ENCODE measurements at places on chromosomes 13 and 19. TPM values are rescaled to one million over a fixed set of nuclear protein-coding genes. Genes with fewer than 3 reads are reported as not detected.

- no peak for DNase-seq
These were observed 47.5 kb downstream of the SPATA13 start for GRCh38 chr13:24207841-24208667.

ZNF492 gene
- total RNA-seq, result not detected

UPF1 gene
- 71.9 TPM for total RNA-seq

RGL3 gene
- total RNA-seq, result not detected

- DNase-seq, result no peak
These were observed 291.9 kb upstream of the HTR2A start for GRCh38 chr13:47188802-47189201.

CEACAM16 gene
- total RNA-seq, result not detected

LRFN3 gene
- 7.3 TPM for total RNA-seq

- DNase-seq, result no peak
These were observed at the start of gene SIGLEC12 for GRCh38 chr19:51501594-51502263. TSS of gene SIGLEC12 (minus strand) at chr19:51501800. CDS start at chr19:51501733, 67 bp downstream.

DNA sequence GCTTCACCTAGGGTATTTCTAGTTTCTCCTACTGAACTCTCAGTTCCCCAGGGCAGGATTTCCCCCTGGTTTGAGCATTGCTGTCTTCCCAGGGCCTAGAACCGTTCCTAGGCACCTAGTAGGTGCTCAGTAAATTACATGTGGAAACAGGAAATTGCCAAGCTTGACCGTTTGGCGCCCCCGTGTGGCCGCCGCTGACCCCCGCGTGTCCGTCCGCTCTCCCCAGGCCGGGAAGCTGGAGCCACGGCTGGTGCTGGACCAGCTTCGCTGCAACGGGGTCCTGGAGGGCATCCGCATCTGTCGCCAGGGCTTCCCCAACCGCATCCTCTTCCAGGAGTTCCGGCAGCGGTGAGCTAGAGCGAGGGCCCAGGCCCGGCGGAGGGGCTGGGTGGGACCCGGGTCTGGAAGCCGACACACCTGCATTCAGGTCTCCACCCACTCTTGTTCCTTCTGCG lies 55.5 kb downstream of the MYH14 start:
- DNase-seq, result no peak
